ENCODE measurements at places on chromosomes 3 and 15. TPM values are rescaled to one million over a fixed set of nuclear protein-coding genes. Genes with fewer than 3 reads are reported as not detected.

- H3K27me3 ChIP-seq = no peaks in the 10 kb centered on the region
- no peaks in the 10 kb centered on the region for H3K36me3 ChIP-seq
- H3K4me3 ChIP-seq = no peak overlapping the region
- no peak overlapping the region for H3K27ac ChIP-seq
- H3K4me1 ChIP-seq = no peaks in the 10 kb centered on the region
- no peak for DNase-seq
Observed at GRCh38 chr15:90624278-90624981, 92.7 kb upstream of the BLM start.

- DNase-seq = no peak
- H3K4me3 ChIP-seq = no peak overlapping the region
- H3K27ac ChIP-seq = no peak overlapping the region
- no peaks in the 10 kb centered on the region for H3K36me3 ChIP-seq
Observed at GRCh38 chr3:47424434-47425382, 43.9 kb downstream of the PTPN23 start.

DNA sequence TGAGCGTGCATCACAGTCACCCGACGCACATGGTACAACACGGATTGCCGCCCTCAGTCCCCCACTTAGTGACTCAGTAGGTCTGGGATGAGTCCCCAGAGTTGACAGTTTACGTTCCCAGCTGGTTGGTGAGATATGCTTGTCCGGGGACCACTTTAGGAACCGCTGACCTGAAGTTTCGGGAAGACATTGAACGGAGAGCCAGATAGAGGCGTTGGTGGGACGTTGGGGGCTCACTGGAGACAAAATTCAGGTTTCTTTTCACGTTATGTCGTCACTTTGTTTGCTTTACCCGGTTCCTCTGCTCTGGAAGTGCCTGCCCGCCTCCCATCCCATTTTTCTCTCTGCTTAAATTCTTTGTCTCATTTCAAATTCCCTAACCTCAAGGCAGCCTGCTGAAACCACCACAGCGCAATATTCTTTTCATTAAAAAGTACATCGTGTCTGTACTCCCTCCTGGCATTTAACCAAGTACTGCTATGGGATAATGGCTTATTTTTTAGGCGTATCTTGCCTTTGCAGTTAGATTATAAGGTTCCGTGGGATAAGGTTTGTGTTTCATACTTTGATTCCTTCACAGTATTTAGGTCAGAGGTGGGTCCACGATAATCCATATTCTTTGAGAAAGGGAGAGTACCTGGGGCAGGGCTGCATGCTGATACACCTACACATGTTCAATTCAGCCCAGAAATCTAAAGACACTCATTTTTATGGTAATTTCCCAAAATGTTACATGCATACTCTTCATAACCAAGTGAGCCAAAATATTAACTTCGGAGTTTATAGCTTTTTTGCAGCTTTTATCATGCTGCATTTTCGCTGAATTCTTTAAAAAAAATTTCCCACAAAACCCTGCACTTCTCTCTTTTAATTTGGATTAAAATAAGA lies 921 bp downstream of the LMLN start:
- H3K27me3 ChIP-seq = no peaks in the 10 kb centered on the region
- H3K4me3 ChIP-seq = peak overlapping the region; percentile 64
- no peaks in the 10 kb centered on the region for H3K36me3 ChIP-seq
- H3K4me1 ChIP-seq = no peaks in the 10 kb centered on the region

DNA sequence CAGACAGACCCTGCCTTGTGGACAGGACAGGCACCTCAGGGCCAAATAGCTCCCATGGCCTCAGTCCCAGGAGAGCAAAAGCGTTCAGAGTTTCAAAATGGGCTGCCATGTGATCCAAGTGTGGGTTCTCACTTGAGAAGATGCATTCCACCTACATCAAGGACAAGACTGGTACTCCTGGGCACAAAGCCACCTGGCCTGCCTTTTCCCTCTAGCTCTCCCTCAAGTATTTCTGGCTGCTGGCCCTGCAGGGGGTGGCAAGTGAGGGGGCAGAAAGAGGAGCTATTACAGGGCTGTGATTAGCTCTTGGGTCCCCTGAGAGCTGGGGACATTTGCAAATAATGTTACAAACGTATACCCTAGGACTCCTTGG lies 6.5 kb upstream of the COL7A1 start:
- peaks cover 10% of the 10 kb centered on the region for H3K4me1 ChIP-seq
- no peaks in the 10 kb centered on the region for H3K27me3 ChIP-seq
- peak; percentile 75 for DNase-seq
- H3K27ac ChIP-seq = no peak overlapping the region
- no peak overlapping the region for H3K4me3 ChIP-seq

Gene PLSCR2
- 0.73 TPM for total RNA-seq

Measured in breast epithelium (tissue), 4 donors.